ENCODE measurements at places on chromosomes 2 and 18.

DNA sequence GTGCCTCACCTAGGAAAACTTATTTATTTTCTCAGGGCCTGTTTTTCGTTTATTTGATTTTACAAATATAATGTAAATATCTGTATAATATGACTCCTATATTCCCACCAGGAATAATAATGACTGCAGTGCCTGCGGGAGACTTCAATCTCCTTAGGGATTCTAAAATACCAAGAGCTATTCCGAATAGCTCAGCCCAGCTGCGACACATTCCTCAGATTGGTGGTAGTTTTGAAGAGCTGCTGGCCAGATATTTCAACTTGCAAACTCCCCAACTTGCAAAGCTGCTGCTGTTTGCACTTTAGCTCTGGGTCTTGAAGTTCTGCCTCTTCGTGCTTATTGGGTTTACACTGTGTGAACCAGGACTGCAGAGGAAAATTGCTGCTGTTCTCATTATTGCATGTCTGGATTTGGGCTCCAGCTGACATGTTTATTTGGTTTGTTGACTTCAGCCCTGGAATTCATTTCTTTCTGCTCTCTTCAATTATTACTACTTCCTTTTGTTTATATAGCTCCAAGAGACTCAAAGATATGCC is 480.2 kb upstream of the CHST9 start:
- DNase-seq, result no peak

- no peak for DNase-seq
Measured at GRCh38 chr2:241228860-241229516, 40.5 kb downstream of the ANO7 start.

GRCh38 chr2:111145951-111146350 is 25.2 kb downstream of the BCL2L11 start:
- no peak for DNase-seq

DNA sequence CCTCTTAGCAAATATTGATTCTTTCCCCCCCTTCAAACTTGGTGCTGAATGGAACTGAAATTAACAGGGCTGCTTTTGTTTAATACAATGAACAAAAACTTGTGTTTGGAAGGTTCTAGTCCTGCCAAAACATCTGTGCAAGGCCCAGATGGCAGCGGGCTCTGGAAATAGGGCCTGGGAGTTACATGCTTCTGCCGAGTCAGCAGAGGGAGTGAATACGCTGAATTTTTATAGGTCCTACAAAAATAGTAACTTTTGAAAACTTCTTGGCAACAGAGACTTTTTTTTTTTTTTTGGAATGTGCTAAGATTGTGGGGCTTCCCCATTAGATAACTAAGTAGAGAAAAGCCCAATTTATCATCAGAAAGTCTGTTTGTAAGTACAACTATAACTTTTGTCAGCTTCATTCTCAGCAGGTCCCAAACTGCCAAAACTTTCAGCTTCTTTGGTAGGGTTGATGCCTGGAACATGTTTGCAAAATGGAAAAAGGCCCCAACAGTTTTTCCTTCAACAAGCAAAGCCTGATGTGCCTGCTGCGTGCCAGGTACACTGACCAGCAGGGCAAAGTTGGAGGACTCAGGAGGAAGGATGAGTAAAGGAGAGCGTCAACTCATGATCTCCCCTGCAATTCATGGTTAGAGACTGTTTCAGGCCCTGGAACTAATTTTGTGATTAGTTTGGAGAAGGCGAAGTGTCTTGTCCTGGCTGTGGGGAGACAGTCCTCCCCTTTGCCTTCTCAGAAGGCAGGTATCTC is 45.1 kb upstream of the HDAC4 start:
- no peak for DNase-seq

- DNase-seq, result no peak
Measured at GRCh38 chr2:65214843-65215242, 12.8 kb upstream of the ACTR2 start.

GRCh38 chr2:38806015-38806732 is 28.2 kb downstream of the GEMIN6 start:
- no peak for DNase-seq

GRCh38 chr2:55616551-55617174 is 759 bp downstream of the PPP4R3B start:
- DNase-seq, result peak; percentile 66

GRCh38 chr2:234814374-234814773 is 137.4 kb upstream of the SH3BP4 start:
- no peak for DNase-seq

- DNase-seq, result peak; percentile 2
Measured at GRCh38 chr18:24270358-24270936, 127.2 kb downstream of the OSBPL1A start.

- no peak for DNase-seq
Measured at GRCh38 chr18:80076379-80076778, 32.7 kb upstream of the ADNP2 start.

GRCh38 chr2:168703926-168704325 is 98.5 kb upstream of the NOSTRIN start:
- DNase-seq, result no peak

GRCh38 chr18:69680123-69680522 is 267.6 kb downstream of the CD226 start:
- no peak for DNase-seq

DNA sequence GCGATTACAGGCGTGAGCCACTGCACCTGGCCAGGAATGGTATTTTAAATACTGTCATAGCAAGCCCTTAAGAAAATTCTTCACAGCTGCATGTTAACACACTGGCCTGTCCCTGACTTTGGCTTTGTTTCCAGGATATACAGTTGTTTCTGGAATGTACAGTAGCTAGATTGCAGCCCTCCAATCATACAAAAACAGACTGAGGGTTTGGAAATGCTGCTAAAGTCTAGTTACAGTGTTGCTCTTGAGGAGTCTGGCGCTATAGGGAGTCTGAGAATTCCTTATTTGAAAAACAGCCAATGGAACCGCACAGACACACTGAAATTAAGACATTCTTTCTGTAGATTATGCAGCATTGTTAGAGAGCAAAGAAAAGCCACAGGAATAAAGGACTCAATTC is 37.7 kb downstream of the STON1 start:
- no peak for DNase-seq

GRCh38 chr2:33588232-33588631 is 10.9 kb downstream of the FAM98A start:
- no peak for DNase-seq

DNA sequence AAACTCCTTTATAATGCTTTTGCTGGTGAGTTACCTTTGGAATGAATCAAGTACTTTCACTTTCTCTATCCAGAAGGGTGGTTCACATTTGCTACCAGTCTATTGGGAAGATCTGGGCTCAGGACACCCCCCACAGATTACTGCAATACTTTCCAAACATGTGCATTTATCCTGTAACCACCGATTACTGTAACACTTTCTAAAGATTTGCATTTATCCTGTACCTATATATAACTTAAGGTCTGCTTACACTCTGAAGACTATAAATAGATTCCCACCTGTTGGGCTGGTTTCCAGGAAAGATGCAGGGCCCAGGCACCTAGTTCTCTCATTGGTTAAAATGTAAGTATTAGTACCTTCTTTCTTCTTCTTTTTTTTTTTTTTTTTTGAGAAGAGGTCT is 113.0 kb upstream of the NEDD4L start:
- DNase-seq, result no peak

DNA sequence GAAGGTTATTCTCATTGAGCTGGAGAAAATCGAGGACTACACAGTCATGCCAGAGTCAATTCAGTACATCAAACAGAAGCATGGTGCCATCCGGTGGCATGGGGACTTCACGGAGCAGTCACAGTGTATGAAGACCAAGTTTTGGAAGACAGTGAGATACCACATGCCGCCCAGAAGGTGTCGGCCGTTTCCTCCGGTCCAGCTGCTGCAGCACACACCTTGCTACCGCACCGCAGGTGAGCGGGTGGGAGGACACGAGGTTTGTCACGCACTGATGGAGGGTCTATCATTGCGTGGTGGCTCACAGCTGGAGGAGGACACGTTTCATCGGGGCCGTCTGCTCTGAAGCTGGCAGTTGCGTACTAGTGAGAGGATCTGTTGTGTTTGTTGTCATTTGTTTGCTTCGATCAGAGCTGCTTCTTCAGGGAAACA is 48.2 kb downstream of the IL1RL2 start:
- DNase-seq, result no peak
